Activated CD8-positive, alpha-beta memory T cell treated with anti-CD3 and anti-CD28 coated beads for 48 hours (primary cell): ENCODE measurements at places on chromosomes 13 and 19.

DNA sequence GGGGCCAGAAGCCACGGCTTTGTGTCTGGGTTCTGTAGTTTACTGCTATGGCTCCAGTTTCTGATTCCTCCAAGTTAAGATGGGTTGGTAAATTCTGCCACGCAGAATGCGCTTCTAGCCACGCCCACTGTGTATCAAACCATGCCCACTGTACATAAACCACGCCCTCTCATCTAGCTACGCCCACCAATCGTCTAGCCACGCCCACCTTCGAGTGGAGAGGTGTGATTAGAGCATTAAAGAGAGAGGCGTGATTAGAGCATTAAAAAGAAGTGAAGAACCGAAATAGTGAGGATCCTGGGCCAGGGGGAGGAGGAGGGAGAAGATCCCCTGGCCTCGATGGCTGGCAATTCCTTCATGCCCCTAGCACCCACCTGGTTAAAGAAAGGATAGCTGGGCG, 43.7 kb upstream of the ADGRE5 start:
- no peak for DNase-seq

GRCh38 chr13:44283600-44283999, 90.0 kb upstream of the SERP2 start:
- no peak for DNase-seq

- no peak for DNase-seq
Measured at GRCh38 chr19:6126335-6126974, 9.0 kb upstream of the ACSBG2 start.

GRCh38 chr19:41871573-41872383, 5.3 kb upstream of the CD79A start:
- no peak for DNase-seq

DNA sequence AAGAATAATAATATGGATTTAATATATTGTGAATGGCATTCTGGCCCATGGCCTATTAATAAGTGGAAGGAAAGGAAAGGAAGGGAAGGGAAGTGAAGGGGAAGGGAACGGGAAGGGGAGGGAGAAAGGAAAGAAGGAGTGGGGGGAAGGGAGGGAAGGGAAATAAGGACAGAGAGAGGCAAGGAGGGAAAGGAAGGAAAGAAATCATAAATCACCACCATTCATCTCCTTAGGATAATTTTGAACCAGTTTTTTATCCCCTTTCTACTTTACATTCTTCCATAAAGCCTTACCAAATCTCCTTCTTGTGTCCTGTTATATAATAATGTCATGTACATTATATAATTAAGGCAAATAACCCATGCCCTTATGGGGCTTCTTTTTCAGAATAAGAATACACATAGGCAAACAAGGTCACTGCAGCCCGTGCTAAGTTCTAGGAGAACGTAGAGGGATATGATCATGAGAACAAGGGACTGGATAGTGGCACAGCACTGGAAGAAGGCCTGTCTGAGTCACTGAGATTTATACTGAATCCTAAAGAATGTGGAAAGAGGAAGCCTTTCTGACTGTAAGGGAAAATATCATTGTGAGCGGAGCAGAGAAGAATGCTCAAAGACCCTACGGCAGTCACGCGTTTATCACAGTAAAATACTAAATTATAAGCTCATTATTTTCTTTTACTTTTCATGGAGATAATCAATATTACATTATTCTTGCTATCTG, 444.5 kb upstream of the GPC6 start:
- no peak for DNase-seq

GRCh38 chr19:39109641-39110040, 15.9 kb upstream of the PAK4 start:
- DNase-seq, result no peak

GRCh38 chr19:38852231-38853044, 2.7 kb upstream of the HNRNPL start:
- DNase-seq, result no peak
